Urinary bladder (tissue), 4 donors: ENCODE measurements at places on chromosomes 6 and 20. TPM values are rescaled to one million over a fixed set of nuclear protein-coding genes. Genes with fewer than 3 reads are reported as not detected.

DNA sequence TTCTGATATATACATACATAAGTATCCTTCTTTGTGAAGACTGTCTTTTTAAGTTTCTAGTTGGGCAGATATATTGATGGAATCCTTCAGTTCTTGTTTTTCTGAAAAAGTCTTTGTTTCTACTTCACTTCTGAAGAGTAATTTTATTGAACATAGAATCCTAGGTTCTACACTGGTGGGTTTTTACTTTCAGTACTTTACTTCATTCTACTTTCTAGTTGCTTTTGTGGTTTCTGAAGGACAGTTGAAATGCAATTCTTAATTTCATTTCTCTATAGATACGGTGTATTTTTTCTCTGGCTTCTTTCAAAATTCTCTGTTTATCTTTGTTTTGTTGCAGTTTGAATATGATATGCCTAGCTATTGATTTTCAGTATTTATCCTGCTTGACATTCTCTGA lies 105.3 kb downstream of the HMGCLL1 start:
- no peak for DNase-seq

GRCh38 chr6:139112561-139112960 lies 22.3 kb upstream of the HECA start:
- DNase-seq, result no peak

GRCh38 chr20:64077094-64077493 lies 2.2 kb downstream of the RGS19 start:
- no peak for DNase-seq

PPP1R3G gene
- 4.7 TPM for total RNA-seq
